ENCODE measurements at places on chromosomes 6 and 20. TPM values are rescaled to one million over a fixed set of nuclear protein-coding genes. Genes with fewer than 3 reads are reported as not detected.

CTAGE9 gene
- not detected for total RNA-seq

DNAAF9 gene
- 20.4 TPM for total RNA-seq

RBPJL gene
- not detected for total RNA-seq

DNA sequence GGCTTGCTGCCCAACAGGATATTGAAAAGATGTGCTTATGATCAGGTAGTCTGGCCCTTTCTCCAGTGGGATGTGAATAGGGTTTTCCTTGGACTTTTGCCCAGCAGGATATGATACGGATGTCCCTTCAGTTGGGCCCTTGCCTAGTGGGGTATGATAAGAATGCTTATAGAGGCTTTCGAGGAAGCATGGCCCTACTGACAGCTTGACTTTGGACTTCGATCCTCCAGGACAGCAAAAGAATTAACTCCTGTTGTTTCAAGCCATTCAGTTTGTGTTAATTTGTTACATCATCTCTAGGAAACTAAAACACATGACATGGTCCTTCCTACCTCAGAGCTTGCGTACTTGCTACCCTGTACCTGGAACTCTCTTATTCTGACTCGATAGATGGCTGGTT, 9.7 kb upstream of the ZNF334 start:
- no peak for DNase-seq

NKAPL gene
- total RNA-seq, result 5.1 TPM

GRCh38 chr6:134002821-134003220, 49.6 kb downstream of the SLC2A12 start:
- DNase-seq, result no peak

LINC00237 gene
- not detected for total RNA-seq

GRCh38 chr20:36465109-36466080, 75.9 kb upstream of the MYL9 start:
- peak; percentile 58 for DNase-seq

GRCh38 chr20:24937579-24937978, 11.5 kb upstream of the CST7 start:
- DNase-seq, result no peak

- DNase-seq, result no peak
Measured at GRCh38 chr6:11902527-11902926, 109.6 kb upstream of the HIVEP1 start.

GRCh38 chr6:156779206-156780094, 2.3 kb downstream of the ARID1B start:
- DNase-seq, result peak; percentile 72

GRCh38 chr6:38688579-38689087, 14.3 kb downstream of the GLO1 start:
- peak; percentile 46 for DNase-seq

CRISP2 gene
- total RNA-seq, result not detected

- DNase-seq, result no peak
Measured at GRCh38 chr20:34047917-34048316, 54.2 kb downstream of the RALY start.

DNA sequence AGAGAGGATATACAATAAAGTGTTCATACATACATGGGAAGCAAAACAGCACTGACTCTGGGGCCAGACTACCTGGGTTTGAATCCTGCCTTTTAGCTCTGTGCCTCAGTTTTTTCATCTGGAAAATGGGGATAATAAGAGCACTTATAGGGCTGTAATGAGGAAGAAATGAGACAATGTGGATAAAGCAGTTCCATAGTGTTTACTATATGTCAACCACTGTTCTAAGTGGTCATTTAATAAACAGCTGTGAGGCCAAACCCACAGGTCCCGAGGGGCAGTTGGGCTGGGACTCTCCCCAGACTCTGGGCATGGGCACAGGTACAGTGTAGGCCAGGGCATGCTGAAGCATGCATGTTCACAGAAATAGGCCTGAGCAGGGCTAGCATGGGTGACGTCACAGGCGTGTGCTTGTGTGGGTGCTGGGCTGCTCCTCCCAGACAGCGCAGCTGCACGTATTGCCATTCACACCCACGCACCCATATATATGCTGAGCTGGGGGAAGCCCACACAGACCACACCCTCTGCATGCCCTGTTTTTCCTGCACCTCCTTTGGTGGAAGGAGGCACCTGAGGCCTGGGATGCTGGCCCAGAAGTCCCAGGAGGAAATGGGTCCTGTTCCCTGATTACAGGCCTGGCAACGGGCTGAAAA, 3.5 kb upstream of the PLCG1 start:
- DNase-seq, result no peak

DNA sequence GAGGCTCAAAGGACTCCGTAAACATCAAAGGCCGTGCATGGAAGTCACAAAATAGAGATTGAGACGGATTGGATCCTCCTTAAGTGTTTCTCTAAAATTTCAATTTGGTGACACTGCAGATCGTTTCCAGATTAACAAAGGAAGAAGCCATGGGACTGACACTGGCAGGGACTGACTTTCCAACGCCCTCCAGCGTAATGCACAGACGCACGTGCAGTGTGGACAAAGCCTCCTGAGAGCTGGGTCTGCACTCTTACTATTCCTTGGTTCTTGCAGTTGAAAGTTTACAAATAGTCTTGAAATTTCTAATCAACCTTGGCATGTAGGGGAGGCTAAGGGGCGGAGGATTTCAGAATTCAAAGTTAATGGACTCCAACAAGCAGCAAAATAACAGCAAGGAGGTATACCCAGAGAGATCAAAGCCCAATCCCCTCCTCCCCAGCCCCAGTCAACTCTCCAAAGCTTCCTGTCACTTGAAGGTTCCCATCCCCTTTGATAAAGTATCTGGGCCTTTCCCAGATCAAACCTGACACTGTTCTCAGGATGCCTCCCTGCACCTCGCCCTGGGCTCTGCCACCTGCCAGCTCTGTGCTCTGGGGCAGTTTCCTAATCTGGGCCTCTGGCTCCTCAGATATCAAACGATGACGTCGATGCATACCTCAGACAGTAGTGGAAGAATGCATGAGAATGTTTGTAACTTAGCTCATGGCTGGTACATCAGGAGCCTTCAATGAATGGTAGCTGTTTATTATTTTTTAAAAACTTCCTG, 106.5 kb upstream of the TRAF3IP2 start:
- DNase-seq, result no peak

DNA sequence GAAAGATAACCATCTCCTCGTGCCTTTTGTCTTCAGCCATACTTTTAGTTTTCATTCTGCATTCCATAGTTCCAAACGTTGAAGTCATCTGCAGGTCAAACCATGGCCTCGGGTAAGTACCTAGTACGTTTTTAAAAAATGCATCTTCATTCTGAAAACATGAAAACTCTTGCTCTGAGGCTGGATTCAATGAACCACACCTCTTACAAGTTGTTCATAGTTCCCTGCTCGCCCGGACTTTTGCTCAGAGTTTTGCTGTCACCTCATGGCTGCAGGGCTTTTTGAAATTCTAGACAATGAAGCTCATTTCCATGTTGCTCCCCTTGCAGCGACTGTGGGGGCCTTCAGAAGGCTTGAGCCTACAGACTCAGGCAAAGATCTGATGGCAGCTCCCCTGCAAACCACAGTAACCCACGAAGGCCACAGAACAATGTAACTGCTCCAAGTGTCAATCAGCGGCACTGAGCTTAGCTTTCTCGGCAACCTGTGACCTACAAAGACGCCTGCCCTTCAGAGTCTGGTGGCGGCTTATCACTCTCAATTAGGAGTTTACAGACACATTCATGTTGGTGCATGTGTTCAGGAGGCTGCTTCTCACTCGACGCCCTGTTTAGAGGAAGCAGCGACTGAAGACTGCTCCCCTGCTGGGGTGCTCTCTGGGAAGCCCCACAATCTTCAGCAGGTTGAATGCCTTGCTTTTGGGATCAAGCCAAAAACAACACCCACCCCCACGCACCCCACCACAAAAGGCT, 61.2 kb downstream of the FOXC1 start:
- no peak for DNase-seq

GLP1R gene
- 6.5 TPM for total RNA-seq

OPRM1 gene
- not detected for total RNA-seq

DNA sequence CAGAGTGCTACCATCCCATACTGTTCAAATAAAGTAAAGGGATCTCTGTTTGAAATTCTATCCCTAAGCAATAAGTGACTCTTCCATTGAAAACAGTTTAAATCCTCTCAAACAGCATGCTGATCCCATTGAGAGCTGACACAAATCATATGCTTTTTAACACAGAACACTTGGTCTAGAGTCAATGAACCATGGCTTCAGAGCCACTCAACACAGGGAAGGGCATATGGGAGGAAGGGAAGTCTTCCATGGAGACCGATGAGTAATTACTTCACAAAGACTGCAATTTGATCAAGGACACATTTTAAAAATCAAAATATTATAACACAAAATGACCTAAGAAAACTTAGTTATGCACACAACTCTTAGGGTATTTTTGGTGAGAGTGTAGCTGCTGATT, 1073.0 kb upstream of the MAP3K7 start:
- no peak for DNase-seq

- DNase-seq, result no peak
Measured at GRCh38 chr6:5036269-5036668, 32.4 kb upstream of the RPP40 start.

DNA sequence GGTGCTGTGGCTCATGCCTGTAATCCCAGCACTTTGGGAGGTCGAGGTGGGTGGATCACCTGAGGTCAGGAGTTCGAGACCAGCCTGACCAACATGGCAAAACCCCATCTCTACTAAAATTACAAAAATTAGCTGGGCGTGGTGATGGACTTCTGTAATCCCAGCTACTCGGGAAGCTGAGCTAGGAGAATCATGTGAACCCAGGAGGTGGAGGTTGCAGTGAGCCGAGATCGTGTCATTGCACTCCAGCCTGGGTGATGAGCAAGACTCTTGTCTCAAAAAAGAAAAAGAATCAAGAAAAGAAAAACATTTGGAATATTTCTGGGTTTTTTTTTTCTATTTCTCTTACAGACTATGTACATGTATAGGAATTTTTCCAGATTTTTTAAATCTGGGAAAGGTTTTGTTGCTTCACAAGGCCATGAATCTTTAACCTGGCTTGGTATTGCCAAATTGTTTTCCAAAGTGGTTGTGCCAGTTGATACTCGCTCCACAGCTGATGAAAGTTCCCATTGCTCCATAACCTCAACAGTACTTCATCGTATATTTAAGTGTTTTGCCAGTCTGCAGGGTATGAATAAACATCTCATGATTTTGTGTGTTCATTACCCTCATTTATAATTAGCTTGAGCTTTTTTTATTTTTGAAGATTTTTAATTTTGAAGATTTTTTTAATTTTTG, 33.5 kb downstream of the RNF217 start:
- DNase-seq, result no peak

EYA4 gene
- total RNA-seq, result 20.4 TPM

DNA sequence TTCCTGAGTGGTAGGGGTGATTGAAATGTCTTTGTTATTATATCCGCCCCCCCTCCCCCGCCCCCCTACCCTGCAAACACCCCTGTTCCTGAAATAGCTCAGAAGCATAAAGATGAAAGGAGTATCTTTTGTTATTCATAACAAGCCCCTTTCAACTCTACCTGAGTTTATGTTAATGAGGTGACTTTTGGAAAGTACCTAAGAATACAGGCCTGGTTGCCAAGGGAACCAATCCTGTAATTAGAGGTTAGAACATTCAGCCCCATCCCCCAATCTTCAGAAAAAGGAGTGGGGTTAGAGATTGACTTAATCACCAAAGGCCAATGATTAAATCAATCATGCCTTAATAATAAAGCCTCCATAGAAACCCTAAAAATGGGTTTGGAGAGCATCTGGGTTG, 979.2 kb upstream of the GJE1 start:
- no peak for DNase-seq

DNA sequence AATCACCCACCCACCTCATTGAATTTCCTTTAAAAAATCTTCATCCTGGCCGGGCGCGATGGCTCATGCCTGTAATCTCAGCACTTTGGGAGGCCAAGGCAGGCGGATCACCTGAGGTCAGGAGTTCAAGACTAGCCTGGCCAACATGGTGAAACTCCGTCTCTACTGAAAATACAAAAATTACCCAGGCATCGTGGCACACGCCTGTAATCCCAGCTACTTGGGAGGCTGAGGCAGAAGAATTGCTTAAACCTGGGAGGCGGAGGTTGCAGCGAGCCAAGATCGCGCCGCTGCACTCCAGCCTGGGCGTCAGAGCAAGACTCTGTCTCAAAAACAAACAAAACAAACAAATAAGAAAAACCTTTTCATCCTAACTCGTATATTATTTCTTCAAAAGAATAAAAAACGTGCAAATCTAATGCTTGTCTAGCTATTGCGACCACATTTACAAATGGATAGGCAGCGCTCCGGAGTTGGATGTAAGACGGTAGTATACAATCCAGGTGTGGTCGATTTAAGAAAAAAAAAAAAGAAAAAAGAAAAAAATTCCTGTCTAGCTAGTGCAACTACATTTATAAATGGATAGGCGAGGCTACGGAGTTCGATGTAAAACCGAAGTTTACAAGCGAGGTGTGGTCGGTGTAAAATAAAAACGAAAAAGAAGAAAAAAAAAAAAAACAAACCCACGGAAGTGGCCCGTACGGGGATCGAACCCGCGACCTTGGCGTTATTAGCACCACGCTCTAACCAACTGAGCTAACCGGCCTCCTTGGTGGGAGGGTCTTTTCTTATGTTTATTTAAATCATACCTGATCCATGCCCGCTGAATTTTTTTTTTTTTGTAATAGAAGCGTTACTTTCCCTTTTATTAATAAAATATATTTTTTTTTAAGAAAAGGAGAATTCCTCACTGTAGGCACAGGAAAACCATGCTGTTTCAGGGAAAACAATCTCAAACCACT, 70.7 kb upstream of the PRSS16 start:
- peak; percentile 70 for DNase-seq

MAP3K7 gene
- 14.7 TPM for total RNA-seq

CD40 gene
- total RNA-seq, result 7.4 TPM

DNA sequence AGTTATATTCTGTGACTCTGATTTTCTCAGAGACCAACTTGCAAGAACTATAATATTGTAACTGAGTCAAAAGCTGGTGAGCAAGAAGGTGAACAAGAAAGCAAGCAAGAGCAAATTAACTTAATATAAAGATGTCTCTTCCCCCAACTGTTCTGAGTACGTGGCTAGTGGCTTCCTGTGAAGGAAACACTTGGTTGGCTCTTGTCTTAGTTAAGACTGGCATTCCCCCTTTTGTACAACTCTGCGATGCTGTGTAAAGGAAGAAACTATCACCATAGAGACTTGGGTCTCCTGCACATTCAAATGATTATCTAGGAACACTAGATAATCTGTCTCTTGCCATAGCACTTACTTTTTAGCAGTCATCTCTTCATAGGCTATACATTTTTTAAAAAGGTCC, 47.3 kb upstream of the TNFAIP3 start:
- no peak for DNase-seq

DNA sequence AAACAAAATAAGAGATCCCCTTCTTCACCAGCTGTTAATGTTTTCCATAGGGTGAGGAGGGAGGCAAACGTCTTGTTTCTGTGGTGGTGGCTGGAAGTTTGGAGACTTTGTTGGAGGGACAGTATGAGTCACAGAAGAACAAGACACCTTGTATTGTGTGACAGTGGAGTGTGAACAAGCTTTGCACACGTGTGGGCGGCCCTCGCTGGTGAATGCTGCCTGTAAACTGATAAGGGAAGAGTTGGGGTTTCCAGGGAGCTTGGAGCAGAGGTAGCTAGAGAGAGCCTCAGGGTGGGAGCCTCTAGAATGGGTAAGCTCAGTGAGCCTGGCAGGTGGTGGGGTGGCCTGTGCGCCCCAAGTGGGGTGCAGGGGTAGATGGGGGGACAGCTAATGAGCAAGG, 78.3 kb downstream of the ZDHHC14 start:
- no peak for DNase-seq

- DNase-seq, result no peak
Measured at GRCh38 chr20:37378420-37378784, 32.5 kb downstream of the SRC start.

Measured in Right ventricle myocardium superior (tissue), 1 donor.